ENCODE measurements at places on chromosomes 7 and 10. TPM values are rescaled to one million over a fixed set of nuclear protein-coding genes. Genes with fewer than 3 reads are reported as not detected.

The MKX gene
- total RNA-seq, result not detected

The NUTM2B gene
- not detected for total RNA-seq

The CTAGE6 gene
- total RNA-seq, result not detected

The CASD1 gene
- 7.3 TPM for total RNA-seq

The ITGB8 gene
- 0.34 TPM for total RNA-seq

The PRKCQ gene
- total RNA-seq, result 0.07 TPM

The FGFBP3 gene
- 0.33 TPM for total RNA-seq

The VIPR2 gene
- total RNA-seq, result not detected

The VSTM4 gene
- total RNA-seq, result 0.40 TPM

The NYAP1 gene
- 2.9 TPM for total RNA-seq

The SMIM30 gene
- 106 TPM for total RNA-seq

The CDC14C gene
- total RNA-seq, result not detected

The EPHA1 gene
- total RNA-seq, result 0.07 TPM

The DNAH11 gene
- total RNA-seq, result 4.6 TPM

The FXYD4 gene
- total RNA-seq, result not detected

The DKK1 gene
- 166 TPM for total RNA-seq

The FANK1 gene
- total RNA-seq, result 1.9 TPM

The PDK4 gene
- total RNA-seq, result 1.8 TPM

The SP8 gene
- not detected for total RNA-seq

The NPTX2 gene
- 0.60 TPM for total RNA-seq

The WDFY4 gene
- total RNA-seq, result 3.5 TPM

The PKD2L1 gene
- total RNA-seq, result not detected

The SSC4D gene
- total RNA-seq, result 0.79 TPM

The GRID2IP gene
- total RNA-seq, result not detected

The TUBB8 gene
- total RNA-seq, result 0.13 TPM

The ELFN1 gene
- 0.84 TPM for total RNA-seq

The GSTO2 gene
- 0.30 TPM for total RNA-seq

The C10orf53 gene
- not detected for total RNA-seq

The ZKSCAN5 gene
- 7.5 TPM for total RNA-seq

The OR6B1 gene
- total RNA-seq, result not detected

The GNGT1 gene
- not detected for total RNA-seq

The FRA10AC1 gene
- total RNA-seq, result 3.9 TPM

The PYROXD2 gene
- 2.1 TPM for total RNA-seq

The DIP2C gene
- total RNA-seq, result 6.2 TPM

The COL13A1 gene
- total RNA-seq, result 77.5 TPM

The C7orf57 gene
- total RNA-seq, result 0.15 TPM

The FOXI2 gene
- total RNA-seq, result not detected

The APBB1IP gene
- total RNA-seq, result not detected

The NKX1-2 gene
- not detected for total RNA-seq

The ANKRD61 gene
- 0.40 TPM for total RNA-seq

The TMEM196 gene
- not detected for total RNA-seq

The MBL2 gene
- not detected for total RNA-seq

The MICALL2 gene
- total RNA-seq, result 20.2 TPM

The AGAP9 gene
- 1.8 TPM for total RNA-seq

The NME8 gene
- not detected for total RNA-seq

The CPXM2 gene
- 7.0 TPM for total RNA-seq

The HSPA12A gene
- 0.05 TPM for total RNA-seq

The PLA2G12B gene
- total RNA-seq, result not detected

The FAM25G gene
- not detected for total RNA-seq

The HTR5A gene
- not detected for total RNA-seq

The ANKRD22 gene
- not detected for total RNA-seq

The UBE2D1 gene
- 11.4 TPM for total RNA-seq

The ANXA7 gene
- 111 TPM for total RNA-seq

The ARHGEF35 gene
- 0.73 TPM for total RNA-seq

The LIPK gene
- not detected for total RNA-seq

The IL2RA gene
- not detected for total RNA-seq

The GALNT17 gene
- not detected for total RNA-seq

The IFRD1 gene
- total RNA-seq, result 31.8 TPM

The CCL24 gene
- total RNA-seq, result not detected

The NCF1 gene
- total RNA-seq, result 0.40 TPM

All from mammary microvascular endothelial cell (primary cell).